ENCODE measurements at places on chromosomes 2 and 18.
A peak's percentile ranks its signal among the peaks of the same experiment; 100 is the strongest.

GRCh38 chr2:137155356-137156104, 390.2 kb downstream of the THSD7B start:
- DNase-seq: no peak

DNA sequence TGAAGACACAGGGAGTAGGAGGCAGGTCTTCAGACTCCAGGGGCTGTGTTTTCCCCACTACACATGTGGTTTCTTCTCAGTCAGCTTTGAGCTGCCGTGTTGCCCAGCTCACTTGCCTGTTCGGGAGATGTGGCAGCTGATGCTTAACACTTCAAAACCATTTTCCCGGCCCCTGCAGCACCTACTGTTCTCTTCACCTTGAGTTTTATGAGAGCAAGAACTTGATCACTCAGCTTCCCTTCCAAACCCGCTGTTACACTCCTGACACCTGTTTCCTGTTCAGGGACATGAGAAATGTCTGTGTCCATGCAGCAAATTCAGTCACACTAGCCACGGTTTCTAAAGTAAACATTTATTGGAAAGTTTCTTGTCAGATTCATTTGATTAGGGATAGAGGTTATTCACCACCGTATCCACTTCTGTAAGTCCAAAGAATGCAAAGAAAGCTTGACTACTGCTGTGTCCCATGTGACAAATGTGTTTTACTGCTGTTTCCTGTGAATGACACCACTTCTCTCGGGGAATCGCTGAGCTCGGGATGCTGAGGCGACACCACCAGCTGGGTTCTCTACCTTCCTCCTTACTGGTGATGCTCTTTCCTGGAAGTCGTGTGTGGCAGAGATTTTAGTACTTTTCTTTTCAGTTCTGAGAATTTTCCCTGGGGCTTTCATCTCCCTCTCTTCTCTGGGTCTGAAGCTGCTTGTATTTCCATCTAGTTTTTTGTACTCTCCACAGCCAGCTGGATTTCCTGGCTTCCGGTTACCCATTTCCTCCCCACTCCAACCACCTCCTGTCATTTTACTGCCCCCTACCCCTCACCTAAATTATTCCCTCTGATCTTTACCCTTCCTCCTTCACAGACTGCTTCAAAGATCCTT, 91.7 kb downstream of the KLF7 start:
- DNase-seq: no peak

DNA sequence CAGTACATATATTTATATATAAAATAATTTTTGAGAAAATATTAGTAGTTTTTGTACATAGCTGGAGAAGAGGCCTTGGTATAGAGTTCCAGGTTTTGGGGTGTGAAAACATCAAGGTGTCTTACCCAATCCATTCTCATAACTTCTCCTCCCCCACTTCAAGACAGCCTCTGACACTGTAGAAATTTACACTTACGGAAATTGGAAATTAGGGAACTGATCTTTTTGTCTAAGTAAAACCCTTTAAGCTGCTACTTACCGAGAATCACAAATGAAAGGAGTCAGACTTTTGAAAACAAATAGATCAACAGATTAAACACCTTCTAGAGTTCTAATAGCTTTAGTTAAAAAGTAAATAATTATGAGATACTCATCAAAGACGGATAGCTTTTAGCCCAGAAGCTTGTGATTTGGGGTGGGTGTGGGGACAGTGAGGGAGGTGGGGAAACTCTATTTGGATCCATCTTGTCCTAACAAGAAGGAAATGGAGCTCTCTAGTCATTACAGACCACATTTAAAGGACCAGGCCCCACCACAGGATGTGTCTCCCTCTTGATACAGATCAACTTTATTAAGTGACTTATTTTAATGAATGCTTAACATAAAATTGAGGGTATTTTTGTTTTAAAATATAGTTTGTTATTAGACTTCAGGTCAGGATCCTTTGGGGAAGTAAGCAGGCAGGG, 11.1 kb upstream of the FBXO11 start:
- no peak for DNase-seq

- DNase-seq: no peak
Measured at GRCh38 chr18:44119607-44120006, 561.1 kb upstream of the SETBP1 start.

DNA sequence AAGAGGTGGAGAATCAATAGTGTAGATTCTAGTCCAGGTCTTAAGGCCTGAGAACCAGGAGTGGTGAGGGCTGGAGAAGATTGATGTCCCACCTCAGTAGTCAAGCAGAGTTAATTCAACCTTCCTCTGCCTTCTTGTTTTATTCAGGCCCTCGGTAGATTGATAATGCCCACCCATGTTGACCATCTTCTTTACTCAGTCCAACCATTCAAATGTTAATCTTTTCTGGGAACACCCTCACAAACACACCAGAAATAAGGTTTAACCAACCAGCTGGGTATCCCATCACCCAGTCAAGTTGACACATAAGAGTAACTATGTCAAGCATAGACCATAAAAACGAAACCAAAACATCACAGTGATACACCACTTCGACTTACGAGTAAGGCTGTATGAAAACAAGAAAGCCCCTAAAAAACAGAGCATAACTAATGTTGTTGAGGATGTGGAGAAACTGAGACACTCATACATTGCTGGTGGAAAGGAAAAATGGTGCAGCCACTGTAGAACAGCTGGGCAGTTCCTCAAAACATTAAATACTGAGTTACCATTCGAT, 57.5 kb downstream of the SLC35F5 start:
- no peak for DNase-seq

- DNase-seq: no peak
Measured at GRCh38 chr2:130922417-130922816, 85.7 kb downstream of the ARHGEF4 start.

GRCh38 chr2:199940373-199940772, 14.9 kb downstream of the TYW5 start:
- no peak for DNase-seq

- DNase-seq: no peak
Measured at GRCh38 chr2:174730698-174731018, 33.6 kb downstream of the CHRNA1 start.

DNA sequence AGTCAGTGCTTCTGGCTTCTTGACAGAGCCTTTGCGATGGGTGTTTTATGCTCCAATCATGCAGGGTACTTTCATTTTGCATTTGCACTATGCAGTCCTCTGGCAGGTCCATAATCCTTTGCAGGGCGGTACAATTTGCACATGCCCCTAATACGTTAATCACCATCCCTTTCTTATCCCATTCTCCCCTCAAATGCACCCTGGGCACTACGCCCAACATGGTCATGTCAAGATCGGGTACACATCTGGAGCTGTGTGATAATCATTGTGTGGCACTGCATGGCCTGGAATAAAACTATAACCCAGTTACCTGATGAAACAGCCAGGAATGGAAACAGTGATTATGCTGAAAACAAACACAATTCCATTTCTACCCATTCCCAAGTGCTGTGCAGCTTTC, 27.7 kb downstream of the LOXHD1 start:
- DNase-seq: no peak

DNA sequence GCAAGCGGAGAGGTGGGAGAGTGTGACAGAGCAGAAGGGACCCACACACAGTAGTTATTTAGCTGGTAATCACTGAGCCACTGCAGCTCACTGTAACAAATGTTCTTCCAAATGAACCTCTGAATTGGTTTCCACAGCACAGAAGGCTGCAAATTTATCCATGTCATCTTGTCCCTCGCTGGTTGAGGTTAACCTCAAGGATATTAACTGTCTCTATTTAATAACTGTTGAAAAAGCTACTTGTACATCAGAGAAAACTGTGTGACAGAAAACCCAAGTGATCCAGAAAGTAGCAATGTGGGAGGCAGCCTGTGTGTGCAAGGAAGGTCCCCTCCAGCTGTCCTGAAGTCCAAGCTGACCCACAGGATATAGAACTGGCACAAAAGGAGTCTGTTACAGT, 153.6 kb downstream of the DSEL start:
- DNase-seq: no peak

DNA sequence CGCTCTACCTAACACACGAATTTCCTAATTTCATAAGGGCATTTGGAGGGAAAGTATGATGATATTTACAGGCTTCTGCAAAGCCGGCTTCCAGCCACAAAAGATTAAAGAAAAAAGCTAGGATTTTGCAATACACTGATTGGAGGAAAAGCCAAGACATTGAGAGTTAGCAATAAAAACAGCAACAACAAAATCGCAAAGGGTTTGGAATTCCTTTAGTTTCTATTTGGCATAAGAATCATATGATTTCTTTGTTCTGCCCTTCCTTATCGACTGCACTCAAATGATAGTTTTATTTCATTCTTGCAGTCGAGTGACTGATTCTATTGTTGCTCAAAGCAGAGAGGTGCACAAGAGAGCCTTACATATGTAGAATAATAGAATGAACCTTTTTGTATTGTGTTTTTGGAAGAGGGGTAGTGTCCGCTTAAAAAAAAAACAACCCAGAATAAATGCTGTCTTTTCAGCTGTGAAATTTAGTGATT, 3.9 kb upstream of the ZNF532 start:
- no peak for DNase-seq

DNA sequence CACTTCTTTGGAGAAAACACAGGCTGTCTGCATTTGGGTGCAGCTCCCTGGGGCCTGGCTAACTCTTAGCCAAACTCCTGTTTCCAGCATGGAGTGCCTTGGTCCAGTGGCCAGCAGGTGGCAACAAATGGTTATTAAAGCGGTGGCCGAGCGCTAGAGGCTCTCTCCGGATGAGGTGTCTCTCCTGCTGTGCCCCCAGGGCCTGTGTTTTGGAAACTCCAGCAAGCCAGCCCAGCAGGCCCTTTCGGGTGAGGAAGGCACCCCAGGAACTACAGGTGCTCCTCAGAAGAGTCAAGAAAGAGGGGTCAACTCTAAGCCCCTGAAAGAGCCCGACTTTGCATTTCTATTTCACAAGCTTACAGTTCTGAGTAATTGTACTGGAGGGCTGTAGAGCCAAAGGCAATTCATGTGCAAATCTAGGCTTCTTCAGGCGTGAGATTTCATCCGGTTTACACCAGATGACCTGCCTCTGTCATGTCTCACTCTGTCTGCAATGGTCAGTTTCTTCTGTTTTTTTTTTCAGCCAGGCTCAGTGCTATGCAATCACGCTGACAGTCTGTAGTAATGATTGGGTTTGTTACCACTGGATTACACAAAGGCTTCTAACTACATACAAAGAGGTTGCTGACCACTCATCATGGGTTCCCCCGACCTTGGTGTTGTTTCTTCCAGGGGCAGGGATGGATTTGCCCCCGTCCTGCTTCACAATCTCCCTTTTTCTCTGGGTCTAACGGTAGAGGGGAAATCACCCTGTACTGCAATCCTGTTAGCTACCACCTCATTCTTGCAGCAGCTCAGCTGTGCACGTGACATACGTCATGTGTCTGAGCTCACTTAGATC, 7.6 kb upstream of the CHRNA1 start:
- peak; percentile 77 for DNase-seq

DNA sequence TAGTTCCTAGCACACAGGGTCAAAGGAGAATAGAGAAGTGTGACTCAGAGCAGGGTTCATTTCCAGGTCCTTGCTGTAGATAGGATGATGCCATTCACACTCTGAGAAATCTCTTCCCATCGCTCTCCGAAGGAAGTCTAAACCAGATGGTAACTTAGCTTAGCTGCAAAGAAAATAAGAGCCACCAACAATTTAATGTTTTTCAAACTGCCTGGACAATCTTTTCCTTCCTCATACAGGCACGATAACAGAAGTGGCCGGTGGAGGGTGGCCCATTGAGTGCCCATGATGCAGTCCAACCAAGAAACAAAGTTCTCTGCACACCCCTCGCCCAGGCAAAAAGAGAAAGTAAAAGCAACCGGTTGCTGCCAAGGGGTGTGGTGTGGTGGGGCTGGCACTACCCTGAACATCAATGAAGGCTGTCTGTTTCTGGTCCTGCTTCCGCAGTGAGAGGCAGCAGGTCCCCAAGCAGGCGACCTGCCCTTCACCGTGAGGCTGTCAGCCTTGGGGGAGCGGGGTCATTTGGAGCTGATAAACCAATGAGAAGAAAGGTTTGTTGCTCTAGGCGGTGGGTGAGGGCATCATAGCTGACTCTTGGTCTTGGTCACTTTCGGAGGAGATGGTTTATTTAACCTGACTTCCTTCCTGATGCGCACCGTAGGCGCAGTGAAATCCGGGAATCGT, 105.6 kb upstream of the CD302 start:
- peak; percentile 49 for DNase-seq

DNA sequence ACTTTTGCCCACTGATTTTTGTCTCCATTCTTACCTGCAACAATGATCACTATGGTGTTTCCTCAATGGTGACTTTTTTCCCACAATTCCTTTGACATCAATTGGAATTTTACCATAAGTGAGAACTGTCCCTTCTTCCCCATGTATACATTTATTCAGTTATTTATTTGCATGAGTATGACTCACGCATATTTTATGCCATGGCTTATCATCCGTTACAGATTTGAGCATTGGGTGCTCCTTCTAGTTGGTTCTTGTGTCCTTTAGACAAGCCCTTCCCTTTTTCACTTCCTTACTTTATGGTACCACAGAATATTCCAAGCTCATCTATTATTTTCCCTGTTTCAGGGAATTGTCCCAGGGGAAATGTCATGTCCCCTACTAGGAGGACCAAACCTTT, 7.6 kb downstream of the COX5B start:
- DNase-seq: no peak

- no peak for DNase-seq
Measured at GRCh38 chr2:9222239-9222892, 15.8 kb downstream of the ASAP2 start.

- DNase-seq: no peak
Measured at GRCh38 chr18:60746491-60746890, 373.9 kb upstream of the MC4R start.
